Fibroblast of pulmonary artery (primary cell): ENCODE measurements at places on chromosomes 16 and 17.

DNA sequence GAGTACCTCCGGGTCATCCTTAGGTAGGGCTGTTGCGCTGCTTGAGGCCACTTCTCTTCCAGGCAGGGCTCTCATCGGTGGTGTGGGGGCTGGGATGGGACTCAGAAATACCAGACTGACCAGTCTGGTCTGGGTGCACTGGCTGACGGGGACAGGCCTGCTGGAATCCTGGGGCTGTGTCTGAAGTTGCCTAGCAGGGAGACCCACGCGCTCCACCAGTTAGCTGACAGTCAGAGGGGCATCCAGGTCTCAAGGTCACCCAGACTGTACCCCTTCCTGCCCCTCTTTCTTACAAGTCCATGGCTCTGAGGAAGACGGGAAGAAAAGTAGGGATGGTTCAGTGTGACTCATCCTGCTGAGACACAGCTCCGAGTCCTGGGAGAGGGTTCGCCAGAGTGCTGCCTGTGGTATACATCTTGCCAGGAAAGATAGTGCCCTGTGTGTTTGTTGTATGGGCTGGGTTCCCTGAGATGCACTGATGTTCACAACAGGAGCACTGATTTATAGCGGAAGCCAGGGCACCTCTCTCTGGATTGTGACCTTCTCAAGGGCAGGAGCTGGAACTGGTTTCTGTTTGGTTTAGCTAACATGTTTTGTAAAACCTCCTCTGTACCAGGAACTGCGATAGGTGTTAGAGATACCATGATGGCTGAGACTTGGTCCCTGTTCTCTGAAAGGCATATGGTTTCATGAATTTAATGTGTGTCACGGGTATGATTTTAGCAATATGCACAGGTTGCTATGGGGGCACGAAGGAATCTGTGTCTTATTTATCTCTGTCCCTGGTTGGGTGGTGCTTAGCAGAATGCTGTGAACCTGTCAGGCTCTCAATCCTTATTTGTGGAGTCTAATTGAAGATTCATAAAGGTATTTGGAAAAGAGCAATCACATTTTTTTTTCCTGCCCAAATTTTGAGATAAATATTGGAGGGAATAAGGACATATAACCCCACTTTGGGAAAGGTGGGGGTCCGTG is 97.5 kb downstream of the OR1D5 start:
- DNase-seq, result peak; percentile 53

DNA sequence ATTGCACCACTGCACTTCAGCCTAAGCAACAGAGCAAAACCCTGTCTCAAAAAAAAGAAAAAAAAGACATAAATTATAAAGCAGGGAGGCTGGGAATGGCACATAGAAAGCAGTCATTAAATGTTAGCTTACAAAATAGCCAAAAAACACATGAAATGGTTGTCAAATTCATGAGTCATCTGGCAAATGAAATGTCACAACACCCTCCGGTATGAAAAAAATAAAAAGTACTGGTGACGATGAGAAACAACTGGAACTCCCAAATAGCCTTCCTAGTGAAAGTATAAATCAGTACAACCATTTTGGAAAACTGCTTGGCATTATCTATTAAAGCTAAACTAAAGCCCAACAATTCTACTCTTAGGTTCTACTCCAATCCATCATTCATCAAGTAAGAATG is 3.5 kb upstream of the KATNB1 start:
- DNase-seq, result peak; percentile 68

DNA sequence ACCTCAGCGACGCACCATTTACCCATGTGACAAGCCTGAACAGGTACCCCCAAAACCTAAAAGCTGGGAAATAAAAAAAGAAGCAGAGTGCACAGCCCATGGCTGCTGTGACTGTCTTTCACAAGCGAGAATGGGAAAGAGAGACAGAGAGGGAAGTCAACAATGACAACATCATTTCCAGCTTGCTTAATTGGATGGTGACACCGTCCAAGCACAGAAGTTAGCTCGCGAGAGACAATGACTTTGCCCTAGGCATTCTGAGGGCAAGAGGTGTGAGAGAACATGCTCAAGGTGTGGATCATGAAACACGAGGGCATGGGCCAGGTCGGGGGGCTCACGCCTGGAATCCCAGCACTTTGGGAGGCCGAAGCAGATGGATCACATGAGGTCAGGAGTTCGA is 19.3 kb upstream of the NSMCE1 start:
- DNase-seq, result no peak

GRCh38 chr17:60398227-60398959 is 6.5 kb upstream of the USP32 start:
- no peak for DNase-seq

DNA sequence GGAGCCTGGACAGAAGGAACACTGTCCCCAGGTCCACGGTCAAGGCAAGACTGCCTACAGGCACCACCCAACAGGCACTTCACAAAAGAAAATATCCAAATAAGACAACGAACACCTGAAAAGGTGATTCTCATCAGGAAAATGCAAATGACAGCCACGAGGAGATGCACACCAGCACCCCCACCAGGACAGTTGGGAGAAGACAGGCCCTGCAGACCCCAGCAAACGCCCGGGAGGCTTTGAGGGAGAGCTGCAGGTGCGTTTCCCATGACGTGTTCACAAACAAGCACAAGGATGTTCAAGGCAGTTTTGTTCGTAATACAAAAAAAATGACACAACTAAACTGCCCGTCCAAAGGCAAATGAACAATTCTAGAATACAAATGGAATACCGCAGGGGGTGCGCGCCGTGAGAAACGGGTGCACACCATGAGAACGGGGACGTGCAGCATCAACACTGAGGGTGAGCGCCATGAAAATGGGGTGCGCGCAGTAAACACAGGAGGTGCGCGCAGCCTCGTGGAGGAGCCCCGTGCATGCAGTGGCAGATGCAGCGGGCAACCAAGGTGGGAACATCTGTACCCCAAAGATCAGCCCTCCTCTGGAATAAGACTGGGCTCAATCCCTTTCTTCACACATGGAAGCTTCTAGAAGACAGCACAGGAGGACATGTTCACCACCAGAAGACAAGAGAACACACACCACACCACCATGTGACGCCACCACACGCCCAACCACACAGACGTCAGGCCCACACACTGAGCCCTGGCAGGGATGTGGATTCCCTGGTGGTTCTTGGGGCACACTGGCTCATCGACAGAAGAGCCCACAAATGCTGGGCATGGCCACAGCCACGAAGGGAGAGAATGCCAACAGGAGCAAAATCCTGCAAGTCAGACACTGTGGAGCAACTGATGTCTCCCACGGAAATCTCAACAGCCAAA is 91.2 kb downstream of the ZNF778 start:
- no peak for DNase-seq

DNA sequence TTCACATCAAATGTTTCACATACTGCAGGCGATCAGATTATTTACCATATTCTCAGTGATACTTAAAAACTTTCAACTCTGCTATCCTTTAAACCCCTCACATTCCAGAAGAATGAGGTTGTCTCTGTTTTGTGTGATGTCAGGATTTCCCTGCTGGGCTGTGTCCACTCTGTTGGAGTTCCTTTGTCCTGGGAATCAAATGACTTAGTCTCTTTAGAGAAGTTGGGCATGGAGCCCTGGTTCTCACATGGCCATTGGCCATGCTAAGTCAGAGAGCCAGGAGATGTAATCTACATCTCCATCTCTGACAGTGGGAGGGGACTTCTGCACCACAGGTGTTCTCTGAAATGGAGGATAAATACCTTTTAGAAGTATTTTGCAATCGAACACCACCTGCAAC is 205.1 kb upstream of the MAF start:
- DNase-seq, result no peak
